Heart left ventricle (tissue), 16 donors: ENCODE measurements at places on chromosomes 12 and 14. TPM values are rescaled to one million over a fixed set of nuclear protein-coding genes. Genes with fewer than 3 reads are reported as not detected.

DNA sequence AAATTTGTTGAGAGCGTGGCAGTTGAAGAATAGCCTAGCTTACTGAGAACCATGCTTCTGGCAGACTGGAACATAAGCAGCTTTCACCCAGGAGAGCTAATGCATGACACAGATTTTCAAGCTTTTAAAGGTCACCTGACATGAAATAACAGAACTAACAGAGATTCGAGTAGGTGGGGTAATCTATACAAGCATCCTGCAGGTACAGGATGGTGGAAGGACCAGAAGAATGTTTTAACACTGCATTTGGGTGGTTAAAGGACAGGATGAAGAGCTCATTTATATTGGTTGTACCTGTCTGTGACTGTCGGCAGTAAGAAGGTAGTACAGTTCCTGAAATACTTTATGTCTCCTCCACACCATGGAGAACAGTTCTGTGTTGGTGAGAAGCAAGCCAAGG lies 8.9 kb downstream of the PELI2 start:
- no peaks in the 10 kb centered on the region for H3K36me3 ChIP-seq
- no peaks in the 10 kb centered on the region for H3K4me1 ChIP-seq
- DNase-seq = no peak
- H3K27ac ChIP-seq = no peak overlapping the region

Gene HOXC6
- total RNA-seq = 0.40 TPM

DNA sequence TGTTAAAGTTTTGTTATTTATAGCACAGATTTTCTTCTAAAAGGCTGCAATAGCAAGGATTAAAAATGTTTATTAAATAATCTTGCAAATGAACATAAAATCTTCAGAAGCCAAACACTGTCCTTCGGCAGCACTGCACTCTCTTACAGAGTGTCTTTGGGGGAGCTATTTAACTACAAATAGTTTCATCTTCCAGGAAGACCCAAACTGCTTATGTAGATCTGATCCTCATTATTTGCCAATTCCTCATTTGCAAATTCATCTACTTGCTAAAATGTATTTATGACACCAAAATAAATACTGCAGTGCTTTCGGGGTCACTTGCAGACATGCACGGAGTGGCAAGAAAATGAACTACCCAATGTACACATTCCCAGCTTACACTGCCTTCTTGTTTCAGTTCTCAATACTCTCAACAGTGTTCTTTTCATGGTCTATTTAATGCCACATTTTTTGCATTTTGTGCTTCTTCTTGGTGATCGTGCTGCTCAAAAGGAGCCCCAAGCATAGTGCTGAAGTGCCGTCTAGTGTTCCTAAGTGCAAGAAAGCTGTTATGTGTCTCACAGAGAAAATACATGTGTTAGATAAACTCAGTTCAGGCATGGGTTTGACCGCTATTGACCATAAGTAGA lies 128.1 kb downstream of the PRKD1 start:
- no peak overlapping the region for H3K4me3 ChIP-seq
- no peaks in the 10 kb centered on the region for H3K4me1 ChIP-seq
- no peak for DNase-seq
- no peaks in the 10 kb centered on the region for H3K36me3 ChIP-seq

DNA sequence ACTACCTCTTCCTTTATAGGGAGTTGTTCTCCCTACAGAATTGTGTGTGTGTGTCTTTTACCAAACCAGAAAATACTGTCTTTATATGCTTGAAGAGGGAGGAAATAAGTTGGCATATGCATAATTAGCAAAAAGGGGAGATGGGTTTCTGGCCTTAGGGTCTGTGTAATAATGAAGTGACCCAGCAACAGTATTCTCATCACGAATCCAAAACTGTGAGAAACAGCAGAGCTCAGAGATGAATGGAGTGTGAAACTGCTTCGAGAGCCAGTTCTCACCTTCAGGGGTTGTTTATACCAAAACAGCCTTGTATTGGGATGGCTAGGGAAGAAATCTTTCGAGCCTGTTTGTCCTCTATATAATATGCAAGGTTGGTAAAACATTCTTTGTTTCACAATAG lies 227.5 kb downstream of the MON2 start:
- no peaks in the 10 kb centered on the region for H3K36me3 ChIP-seq
- H3K27me3 ChIP-seq = no peaks in the 10 kb centered on the region
- H3K27ac ChIP-seq = peak overlapping the region; percentile 41
- no peak for DNase-seq
- H3K4me3 ChIP-seq = no peak overlapping the region

DNA sequence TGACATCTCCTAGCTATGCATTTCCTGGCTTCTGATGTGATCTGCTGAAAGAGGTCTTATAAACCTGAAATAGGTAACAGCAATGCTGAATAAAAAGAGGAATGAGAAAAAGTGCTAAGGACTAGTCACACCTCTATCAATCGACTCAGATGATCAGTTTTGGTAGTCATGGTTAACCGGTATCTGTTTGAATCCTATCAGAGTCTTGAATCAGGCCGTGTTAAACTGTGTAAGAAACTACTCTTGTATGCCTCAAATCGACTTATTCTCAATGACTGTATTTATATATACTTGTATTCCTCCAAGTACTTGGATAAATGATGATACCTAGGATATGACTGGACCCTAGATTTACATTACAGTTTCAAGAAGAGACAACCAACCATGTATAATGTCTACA lies 10.8 kb upstream of the ISM2 start:
- H3K36me3 ChIP-seq = no peaks in the 10 kb centered on the region
- no peak overlapping the region for H3K27ac ChIP-seq
- DNase-seq = no peak
- no peak overlapping the region for H3K4me3 ChIP-seq

DNA sequence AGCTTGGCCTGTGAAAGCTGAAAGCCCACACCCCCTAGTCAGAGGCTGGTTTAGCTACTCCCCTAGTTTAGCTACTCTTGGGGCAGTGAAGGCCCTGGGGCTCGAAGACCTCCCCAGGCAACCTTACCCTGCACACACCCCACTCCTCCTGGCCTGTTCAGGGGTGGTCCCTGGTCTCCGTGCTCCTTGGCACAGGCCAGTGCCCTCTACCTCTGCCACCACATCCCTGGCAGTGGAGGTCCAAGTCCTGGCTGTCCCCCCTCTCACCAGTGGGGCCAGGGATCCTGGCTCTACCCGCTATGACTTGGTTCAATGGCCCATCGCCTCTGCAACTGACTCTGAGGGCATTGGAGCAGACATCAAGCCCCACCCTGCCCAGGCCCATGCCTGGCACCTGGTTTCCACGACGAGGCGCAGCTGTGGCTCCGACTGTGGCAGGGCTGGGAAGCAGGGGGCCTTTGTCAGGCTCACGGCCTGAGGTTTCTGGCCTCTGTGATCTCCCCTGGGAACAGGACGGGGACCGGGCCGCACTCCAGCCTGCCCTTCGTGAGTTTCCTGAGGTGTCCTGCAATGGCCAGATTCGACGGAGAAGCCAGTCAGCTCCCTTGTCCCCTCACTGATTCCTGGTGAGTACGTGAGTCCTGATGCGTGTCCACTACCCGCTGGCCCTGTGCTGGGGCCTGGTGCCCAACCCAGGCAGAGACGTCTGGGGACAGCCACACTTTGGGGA lies 5.7 kb downstream of the TMEM121 start:
- H3K27ac ChIP-seq = no peak overlapping the region
- H3K36me3 ChIP-seq = no peaks in the 10 kb centered on the region
- no peak overlapping the region for H3K4me3 ChIP-seq
- DNase-seq = no peak
- H3K27me3 ChIP-seq = peaks cover 1% of the 10 kb centered on the region

DNA sequence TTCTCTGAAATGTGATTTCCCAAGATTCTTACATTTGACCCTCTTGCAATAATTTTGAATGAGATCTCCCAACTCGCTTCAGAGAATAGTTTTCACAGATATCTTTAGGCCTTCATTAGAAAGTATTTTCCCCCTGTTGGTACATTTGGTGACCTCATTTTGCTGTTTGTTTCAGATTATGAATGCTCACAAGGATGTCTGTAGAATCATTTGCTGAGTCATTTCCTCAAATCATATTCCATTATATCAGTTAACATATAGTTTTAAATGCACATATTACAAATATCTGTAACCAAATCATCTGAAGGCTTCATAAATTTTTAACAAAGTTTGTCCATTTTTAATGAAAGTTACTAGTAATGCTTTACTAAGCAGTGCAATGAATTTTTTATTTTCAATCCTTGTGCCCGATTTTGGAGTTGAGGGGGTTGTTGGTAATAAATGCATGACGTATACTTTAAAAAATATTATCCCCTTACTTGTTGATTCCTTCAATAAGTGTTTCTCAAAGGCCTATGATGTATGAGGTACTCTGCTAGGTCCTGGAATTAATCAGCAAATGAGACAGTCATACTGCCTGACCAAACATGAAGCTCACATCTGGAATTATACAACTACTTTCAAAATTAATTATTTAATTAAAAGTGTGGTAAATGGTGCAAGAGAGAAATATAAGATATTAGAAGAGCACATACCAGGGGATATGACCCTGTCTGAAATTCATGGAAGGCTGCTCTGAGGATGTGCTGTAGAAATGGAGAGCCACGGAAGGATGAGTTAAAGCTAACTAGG lies 126.9 kb upstream of the RAP1B start:
- H3K27me3 ChIP-seq = no peaks in the 10 kb centered on the region
- no peak overlapping the region for H3K4me3 ChIP-seq
- no peaks in the 10 kb centered on the region for H3K36me3 ChIP-seq
- no peak for DNase-seq

DNA sequence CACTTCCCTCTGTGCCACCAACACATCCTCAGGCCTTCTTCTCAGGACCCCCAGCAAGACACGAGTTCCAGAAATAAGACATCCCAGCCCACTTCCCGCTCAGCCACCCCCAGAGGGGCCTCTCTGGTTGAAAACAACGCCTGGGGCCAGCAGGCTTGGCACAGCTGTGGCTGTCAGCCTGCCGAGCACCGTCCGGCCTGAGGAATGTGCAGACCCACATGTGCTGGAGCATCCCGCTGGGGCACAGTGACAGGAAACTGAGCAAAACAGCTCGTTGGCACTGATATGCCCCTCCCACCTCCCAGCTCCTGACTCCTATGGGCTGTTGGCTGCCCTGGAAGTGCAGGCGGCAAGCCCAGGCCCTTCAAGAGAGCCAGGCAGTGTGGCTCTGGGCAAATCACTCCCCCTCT lies 1.4 kb downstream of the SYNE3 start:
- no peak for DNase-seq
- peak overlapping the region; percentile 90 for H3K27ac ChIP-seq
- H3K4me3 ChIP-seq = no peak overlapping the region

Gene SUOX
- 32.3 TPM for total RNA-seq

Gene CAPS2
- total RNA-seq = 21.6 TPM

Gene KLHL28
- 10.2 TPM for total RNA-seq

GRCh38 chr12:292186-292585 lies 29.6 kb upstream of the SLC6A13 start:
- no peak overlapping the region for H3K27ac ChIP-seq
- H3K4me3 ChIP-seq = no peak overlapping the region
- no peaks in the 10 kb centered on the region for H3K27me3 ChIP-seq
- DNase-seq = no peak
- H3K36me3 ChIP-seq = peaks cover 85% of the 10 kb centered on the region

GRCh38 chr12:55728186-55728938 lies 447 bp downstream of the CD63 start:
- H3K36me3 ChIP-seq = peaks cover 41% of the 10 kb centered on the region
- DNase-seq = peak; percentile 90
- no peaks in the 10 kb centered on the region for H3K27me3 ChIP-seq
- H3K4me1 ChIP-seq = peaks cover 60% of the 10 kb centered on the region

- H3K36me3 ChIP-seq = peaks cover 84% of the 10 kb centered on the region
- no peaks in the 10 kb centered on the region for H3K27me3 ChIP-seq
- no peak overlapping the region for H3K4me3 ChIP-seq
Observed at GRCh38 chr14:74671789-74672188, 41.1 kb downstream of the AREL1 start.

DNA sequence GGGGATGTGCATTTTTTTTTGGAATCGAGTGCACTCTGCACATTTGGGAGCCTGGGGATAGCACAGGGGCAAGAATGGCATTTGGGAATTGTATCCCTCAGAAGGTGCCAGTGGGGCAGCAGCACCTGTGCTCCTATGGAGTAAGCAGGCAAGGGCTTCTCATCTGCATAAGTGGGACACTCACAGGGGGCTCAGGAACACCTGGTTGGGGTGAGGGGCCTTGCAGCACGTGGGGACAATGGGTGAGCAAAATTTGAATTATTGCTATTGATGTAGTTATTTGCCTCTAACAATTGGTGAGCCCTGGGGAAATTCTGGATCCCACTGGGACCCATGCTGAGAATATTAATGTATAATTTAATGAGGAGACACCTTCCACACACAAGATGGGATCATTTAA lies 274.2 kb downstream of the TTC6 start:
- no peak overlapping the region for H3K4me3 ChIP-seq
- no peak overlapping the region for H3K27ac ChIP-seq
- DNase-seq = no peak
- no peaks in the 10 kb centered on the region for H3K4me1 ChIP-seq
